ENCODE measurements at places on chromosomes 2 and 18.

DNA sequence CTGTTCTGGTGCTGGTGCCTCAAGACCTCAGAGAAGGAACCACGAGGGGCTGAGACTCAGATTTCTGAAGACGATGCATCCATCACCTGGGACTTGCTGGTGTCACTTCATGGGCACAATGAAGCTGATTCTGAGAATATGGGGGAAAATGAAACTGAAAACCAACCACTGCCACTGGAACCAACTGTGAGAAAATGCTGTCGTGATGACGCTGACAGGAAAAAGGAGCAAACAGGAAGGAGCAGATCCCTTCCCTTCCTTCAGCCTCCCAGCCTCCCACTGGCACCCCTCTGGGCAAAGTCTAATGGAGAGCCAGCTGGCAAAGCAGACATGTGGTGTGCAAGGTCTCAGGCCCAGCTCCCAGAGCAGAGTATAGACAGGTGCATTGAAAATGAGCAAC lies 109.7 kb downstream of the FOXI3 start:
- DNase-seq, result no peak

DNA sequence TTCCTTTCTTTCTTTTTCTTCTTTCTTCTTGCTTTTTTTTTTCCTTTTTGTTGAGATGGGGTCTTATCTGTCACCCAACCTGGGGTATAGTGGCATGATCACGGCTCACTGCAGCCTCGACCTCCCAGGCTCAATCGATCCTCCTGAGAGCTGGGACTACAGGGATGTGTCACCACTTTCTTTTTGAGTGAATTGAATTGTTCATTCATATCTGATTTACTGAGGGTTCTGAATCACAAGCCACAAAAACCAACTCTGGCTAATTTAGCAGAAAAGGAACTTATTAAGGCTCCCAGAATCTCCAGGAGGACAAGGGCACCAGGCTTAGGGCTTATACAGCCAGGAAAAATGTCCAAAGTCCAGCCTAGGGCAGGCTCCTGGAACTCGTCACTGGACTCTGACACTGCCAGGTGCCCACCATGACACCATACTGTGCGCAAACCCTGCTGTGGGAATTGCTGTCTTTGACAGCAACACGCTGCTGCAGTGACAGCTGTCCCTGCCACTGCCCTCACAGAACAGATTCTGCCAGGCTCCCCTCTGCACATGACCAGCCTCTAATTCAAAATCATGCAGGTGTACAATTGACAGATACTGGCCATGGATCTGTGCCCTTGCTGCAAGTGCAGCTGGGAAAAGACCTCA lies 42.9 kb upstream of the EML6 start:
- DNase-seq, result peak; percentile 64

DNA sequence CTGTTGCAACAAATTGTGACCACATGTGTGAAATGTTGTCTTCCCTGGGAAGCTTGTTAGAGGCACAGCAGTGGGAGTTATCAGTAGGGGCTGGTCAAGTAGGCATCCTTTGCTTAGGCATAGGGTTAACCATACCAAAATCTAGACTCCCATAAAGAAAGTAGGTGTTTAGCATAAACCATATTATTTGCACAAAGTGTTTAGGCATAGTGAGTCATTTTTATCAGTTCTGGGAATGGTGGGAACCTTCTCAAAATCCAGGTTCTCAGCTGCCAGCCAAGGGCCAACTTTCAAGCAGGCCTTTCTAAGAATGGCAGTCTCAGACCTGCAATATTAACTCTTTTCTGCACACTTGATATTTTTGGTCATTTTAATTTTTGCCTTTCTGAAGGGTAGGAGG lies 88.5 kb downstream of the RAB3GAP1 start:
- no peak for DNase-seq

DNA sequence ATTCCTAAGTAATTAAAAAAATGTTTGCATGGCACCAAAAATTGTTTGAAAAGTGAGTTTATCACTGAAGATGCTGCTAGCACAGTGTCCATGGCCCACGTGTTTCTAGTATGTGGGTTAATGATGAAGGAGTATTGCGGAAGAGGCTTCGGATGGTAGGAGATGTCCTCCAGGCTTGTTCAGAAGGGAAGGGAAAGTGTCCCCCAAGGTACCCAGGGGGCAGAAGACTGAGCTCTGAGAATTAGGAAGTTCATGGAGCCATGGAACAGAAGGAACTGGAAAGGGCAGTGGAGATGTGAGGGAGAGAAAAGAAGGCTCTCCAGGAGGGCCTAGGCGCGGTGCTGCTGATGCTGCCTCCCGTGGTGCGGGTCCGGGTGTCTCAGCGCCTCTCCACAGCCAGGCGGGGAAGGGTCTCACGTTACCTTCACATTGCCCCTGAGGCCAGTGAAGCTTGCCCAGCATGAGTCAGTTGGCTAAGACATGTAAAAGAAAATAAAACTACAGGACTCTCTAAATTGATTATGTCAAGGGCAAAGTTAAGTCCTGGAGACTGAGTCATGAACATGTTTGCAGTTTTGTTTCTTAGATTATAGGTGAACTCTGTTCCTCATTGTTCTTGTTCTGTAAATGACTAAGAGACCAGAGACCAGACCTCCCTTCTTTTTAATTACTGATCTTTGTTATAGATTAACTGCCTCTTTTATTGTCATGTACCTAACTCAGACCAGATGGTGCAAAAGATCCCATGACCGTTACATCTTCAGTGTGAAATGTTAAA lies 89.0 kb downstream of the MTCL1 start:
- DNase-seq, result peak; percentile 75

DNA sequence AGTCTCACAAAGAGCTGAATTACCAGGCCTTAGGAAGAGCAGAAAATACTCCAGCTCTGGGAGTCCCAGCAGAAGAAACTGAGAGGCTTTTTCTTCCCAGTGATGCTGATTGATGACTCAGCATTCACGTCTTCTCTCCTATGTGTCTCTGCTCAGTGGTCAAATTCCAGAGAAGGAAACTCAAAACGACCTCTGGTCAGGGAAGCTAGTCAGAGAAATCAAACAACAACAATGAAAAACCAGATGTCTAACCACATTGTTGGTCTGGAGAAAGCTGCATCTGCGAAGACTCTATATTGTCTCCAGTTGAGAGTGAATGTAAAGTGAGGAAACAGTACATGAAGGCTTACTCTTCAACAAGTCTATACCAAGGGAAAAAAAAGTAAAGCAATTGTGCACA lies 28.6 kb upstream of the CERS6 start:
- DNase-seq, result no peak

GRCh38 chr2:65856928-65857327 lies 424.5 kb upstream of the SPRED2 start:
- DNase-seq, result peak; percentile 19

DNA sequence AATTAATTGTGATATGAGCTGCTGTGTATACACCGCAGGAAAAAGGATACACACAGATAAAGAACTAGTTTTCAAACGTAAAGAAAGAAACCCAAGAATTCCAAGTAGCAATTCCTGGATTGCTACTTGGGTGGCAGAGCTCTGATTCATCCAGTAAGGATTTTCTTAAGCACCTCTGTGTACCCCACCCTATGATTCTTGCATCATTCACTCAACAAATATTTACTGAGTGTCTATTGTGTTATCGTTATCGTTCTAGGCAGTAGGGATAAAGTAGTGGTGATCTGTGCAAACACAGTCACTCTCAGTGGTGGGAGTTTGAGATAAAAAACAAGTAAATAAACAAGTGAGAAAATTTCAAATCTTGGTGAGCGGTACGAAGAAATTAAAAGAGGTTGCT lies 4.9 kb upstream of the TMEM200C start:
- no peak for DNase-seq

DNA sequence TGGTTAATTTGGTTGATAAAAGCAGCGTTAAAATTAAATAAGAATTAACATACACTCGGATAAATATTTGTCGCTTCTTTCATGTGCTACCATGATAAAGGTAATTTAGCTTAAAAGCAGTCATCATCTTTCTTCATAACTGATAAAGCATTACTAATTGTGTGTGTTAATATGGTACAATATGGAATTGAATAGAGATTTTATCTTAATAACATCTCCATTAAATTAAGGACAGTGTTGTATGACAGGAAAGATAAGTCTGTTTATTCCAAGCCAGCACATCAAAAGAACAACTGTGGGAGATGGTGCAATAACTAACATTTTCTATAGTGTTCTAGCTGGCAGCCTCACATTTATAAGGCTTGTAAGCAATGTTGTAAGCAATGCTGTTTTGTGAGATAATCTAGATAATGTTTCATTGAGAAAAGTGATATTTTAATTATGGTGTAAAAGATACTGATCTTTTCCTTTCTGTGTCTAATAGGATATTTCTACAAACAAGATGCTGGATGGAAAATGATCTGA lies 64.4 kb upstream of the AFF3 start:
- DNase-seq, result no peak

Measured in mammary epithelial cell (primary cell).